Left ventricle myocardium superior (tissue), 1 donor: ENCODE measurements at places on chromosomes 2 and 18. TPM values are rescaled to one million over a fixed set of nuclear protein-coding genes. Genes with fewer than 3 reads are reported as not detected.
A peak's percentile ranks its signal among the peaks of the same experiment; 100 is the strongest.

DNA sequence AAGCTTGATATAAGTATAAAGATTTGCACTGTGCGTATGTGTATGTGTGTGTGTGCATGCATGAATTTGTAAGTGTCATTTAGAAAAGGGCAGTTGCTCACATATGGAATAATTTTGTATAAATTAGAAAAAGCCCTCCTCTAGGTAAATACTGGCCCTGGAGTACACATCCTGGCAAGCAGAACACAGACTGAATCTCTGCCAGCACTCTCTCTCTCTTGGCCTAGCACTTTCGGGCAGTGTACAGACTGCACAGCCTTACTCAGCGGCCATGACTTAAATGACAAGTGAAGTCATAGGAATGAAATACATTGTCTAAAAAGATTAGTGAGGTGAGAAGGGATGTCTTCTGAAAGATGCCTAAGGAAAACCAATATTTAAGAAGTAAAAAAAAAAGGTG lies 214.1 kb downstream of the RDH14 start:
- DNase-seq, result no peak

GRCh38 chr2:205034034-205034433 lies 488.8 kb downstream of the PARD3B start:
- DNase-seq, result no peak

GRCh38 chr2:85334928-85335327 lies 7.1 kb upstream of the TGOLN2 start:
- no peak for DNase-seq

DNA sequence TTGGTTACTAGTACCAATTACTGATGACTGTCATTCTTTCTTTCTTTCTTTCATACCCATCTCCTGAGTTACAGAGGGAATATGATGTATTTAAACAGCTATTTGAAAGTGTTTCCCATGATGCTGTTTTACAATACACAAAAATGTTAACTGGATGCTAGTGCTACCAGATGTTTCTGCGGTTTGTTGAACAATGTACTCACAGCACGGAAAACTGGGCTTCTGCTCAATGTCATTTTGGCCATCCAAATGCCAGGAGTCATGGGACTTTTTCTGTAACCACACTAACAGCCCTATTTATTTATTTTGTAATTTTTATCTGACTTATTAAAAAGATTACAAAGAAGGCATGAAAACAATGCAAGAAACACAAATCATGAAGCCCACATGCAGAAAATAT lies 313.8 kb downstream of the RIT2 start:
- no peak for DNase-seq

- DNase-seq, result peak; percentile 64
Observed at GRCh38 chr2:68318914-68319397, 793 bp downstream of the CNRIP1 start.

ANKRD30B gene
- total RNA-seq, result not detected

DUSP2 gene
- 1.9 TPM for total RNA-seq

GPR155 gene
- total RNA-seq, result 16.6 TPM
